Stimulated activated CD8-positive, alpha-beta memory T cell treated with anti-CD3 and anti-CD28 coated beads, Interleukin-7, amount 100 ng/mL, for 4 hours (primary cell): ENCODE measurements at places on chromosomes 1 and 21.
A peak's percentile ranks its signal among the peaks of the same experiment; 100 is the strongest.

- DNase-seq = no peak
These were observed 16.5 kb upstream of the TSPAN2 start for GRCh38 chr1:115105831-115106230.

DNA sequence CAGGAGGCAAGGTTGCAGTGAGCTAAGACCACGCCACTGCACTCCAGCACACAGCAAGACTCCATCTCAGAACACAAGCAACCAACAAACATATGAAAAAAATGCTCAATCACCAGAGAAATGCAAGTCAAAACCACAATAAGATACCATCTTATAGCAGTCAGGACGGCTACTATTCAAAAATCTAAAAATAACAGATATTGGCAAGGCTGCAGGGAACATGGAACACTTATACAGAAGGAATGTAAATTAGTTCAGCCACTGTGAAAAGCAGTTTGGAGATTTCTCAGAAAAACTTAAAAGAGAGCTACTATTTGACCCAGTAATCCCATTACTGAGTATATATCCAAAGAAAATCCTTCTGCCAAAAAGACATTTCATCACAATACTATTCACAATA is 27.6 kb upstream of the POGK start:
- no peak for DNase-seq

GRCh38 chr1:114149211-114149610 is 4.5 kb downstream of the SYT6 start:
- no peak for DNase-seq

DNA sequence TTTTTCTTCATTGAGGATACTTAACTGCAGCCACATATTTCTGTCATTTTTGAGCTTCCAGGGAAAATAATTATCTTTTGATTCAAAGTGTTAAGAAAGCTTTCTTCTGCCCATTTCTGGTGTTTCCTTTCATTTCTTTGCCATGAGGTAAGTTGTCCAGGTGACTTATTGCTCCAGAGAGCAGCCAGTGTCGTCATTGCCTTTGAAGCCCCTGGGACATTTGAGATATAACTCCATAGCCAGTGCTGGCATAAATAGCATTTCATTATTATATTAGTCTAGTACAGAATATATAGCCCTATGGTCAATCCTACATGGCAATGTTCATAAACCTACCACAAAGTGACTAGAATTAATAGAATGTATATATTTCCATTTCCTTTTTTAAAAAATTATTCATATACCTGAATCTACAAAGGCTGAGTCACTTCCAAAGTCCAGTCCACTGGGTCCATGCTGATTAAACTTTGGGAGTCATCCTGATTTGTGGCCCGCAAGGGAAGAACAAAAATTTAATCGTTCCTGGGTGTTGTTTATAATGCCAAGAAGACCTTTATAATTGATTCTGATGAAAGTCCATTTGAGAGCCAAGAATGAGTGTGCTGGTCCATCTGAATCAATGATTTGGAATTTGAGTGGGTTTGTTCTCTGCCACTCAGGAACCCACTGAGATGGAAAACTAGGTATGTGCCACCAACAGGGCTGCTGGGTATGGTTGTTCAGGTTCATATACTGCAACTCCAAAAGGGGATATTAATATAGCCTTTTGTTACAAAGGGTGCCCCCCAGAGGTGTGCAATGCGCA is 221.8 kb upstream of the PLXNA2 start:
- DNase-seq = no peak

- peak; percentile 30 for DNase-seq
These were observed 24.6 kb downstream of the DMAP1 start for GRCh38 chr1:44237721-44238457.

- DNase-seq = no peak
These were observed 54.4 kb downstream of the NID1 start for GRCh38 chr1:236010443-236010842.

DNA sequence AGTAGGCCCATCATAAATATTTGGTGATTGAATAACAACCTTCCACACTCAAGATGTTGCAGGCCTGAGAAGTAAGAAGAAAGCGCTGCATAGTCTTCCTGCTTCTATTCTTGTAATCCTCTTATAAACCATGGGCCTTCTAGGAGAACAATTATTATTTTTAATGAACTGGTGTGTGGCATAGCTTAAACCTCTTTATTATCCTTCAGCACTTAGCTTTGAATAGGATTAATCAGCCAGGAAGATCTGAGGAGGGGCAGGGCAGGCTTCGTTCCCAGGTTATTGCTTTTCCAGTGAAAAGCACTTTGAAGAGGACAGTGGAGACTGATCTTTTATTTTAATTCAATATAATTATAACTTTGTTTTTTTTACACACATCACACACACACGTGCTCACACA is 42.3 kb downstream of the KIF26B start:
- DNase-seq = no peak

GRCh38 chr1:231918239-231919015 is 291.8 kb downstream of the DISC1 start:
- peak; percentile 19 for DNase-seq

GRCh38 chr1:230292689-230293389 is 133.3 kb downstream of the PGBD5 start:
- no peak for DNase-seq

DNA sequence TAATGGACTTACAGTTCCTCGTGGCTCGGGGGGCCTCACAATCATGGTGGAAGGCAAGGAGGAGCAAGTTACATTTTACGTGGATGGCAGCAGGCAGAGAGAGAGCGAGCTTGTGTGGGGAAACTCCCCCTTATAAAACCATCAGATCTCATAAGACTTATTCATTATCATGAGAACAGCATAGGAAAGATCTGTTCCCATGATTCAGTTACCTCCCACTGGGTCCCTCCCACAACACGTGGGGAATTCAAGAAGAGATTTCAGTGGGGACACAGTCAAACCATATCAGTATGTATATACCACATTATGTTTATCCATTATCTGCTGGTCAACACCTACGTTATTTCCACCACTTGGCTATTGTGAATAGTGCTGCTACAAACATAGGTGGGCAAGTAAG is 352.3 kb upstream of the B3GALT2 start:
- peak; percentile 21 for DNase-seq

- DNase-seq = no peak
These were observed 12.2 kb downstream of the SARS1 start for GRCh38 chr1:109225711-109226445.

- no peak for DNase-seq
These were observed 124.6 kb downstream of the HLCS start for GRCh38 chr21:36841866-36842265.

GRCh38 chr21:32015461-32016139 is 142.8 kb downstream of the HUNK start:
- no peak for DNase-seq

- no peak for DNase-seq
These were observed 11.5 kb upstream of the TMEM51 start for GRCh38 chr1:15141935-15142539.

DNA sequence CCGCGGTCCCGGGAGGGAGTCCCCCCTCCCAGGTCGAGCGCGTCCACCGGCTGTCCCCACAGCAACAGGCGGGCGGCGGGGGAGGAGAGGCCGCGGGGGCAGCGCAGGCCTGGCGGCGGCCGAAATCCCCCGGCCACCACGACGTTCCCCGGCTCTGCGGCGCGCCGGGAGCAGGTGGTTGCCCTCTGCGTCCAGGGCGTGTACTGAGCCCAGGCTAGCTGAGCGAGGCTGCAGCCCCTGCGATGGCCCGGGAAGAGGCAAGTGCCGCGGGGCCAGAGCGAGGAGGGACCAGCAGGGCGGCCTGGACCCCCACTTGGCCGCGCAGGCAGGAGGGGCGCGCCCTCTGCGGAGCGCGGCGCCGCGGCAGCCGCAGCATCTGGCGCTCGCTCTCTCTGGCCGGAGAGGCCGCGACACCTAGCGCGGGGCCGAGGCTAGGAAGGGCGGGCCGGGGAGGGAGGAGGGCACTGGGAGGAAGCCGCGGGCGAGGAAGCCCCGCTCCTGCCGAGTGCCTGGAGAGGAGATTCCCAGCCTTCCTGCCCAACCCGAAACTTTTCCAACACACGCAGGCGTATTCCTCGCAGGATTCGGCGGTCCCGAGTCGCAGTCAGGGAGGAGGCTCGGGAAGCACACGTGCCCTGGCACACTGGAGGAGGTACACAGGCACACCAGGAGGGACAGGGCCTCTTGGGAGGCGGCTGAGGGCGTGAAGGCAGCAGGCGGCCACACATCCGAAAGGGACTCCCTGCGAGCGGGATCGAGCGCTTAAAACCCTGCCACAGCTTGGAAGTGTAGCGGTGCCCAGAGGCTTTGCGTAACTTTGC is 4.9 kb upstream of the PROX1 start:
- no peak for DNase-seq

DNA sequence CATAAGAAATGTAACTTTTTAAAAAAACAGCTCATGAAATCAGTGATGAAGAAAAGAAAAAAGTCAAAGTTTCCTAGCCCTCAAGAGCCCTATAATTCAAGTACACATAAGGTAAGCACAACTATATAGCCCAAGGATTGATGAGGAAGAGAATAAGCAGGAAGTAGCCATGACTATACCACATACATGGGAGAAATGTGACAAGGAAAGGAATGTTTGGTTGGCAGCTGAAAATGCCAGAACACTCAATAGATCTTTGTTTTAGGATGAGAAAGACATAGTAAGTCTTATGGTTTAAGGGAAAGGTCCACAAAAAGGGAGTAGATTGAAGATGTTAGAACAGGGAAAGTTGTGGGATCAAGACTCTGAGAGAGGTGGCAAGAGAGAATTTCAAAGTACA is 5.7 kb downstream of the DOCK7 start:
- DNase-seq = no peak

DNA sequence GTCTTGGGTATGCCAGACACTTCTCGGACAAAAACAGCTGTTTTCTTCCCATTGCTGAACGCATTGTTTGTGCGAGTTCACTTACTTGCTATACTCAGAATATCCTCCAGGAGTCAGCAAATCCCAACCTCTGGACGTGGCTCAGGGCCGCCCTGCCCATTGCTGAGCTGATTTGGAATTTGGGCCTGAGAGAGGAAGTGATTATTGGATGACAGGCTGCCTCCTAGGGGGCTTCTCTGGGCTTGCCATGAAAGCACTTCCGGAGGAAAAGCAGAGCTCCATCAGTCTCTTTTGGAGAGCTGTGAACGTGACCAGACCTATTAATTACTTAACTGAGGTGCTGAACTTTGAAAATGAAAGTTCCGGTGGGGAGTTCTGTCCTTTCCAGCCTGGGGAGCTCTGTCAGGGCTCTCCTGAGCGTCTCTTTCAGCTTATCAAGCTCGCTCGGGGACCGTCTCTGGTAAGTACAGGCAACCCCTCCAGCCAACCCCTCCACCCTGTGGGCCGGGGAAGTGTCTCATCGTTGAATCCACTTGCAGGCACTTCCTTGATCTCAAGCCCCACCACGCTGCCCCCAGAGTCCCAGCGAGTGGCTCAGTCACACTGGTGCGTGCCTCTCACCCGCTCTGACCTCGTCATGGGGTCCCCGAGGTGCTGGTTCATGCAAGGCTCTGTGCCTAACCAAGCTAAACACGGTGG is 76.9 kb downstream of the CLIC6 start:
- DNase-seq = peak; percentile 39

- no peak for DNase-seq
These were observed 169.1 kb downstream of the TRIM33 start for GRCh38 chr1:114341856-114342255.

DNA sequence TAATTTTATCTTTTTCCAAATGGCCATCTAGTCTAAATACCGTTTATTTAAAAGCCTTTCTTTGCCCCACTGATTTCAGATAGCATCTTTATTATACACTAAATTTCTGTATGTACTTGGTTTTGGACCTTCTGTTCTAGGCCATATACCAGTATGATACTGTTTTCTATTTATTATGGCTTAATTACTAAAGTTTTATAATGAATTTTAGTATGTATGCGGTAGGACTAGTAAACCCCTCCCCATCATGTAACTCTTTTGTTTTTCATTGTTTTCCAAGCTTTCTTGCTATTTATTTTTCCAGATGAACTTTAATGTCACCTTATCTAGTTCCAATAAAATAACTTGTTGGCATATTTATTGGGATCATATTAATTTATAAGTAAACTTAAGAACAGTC is 29.9 kb downstream of the KLHL20 start:
- DNase-seq = no peak

DNA sequence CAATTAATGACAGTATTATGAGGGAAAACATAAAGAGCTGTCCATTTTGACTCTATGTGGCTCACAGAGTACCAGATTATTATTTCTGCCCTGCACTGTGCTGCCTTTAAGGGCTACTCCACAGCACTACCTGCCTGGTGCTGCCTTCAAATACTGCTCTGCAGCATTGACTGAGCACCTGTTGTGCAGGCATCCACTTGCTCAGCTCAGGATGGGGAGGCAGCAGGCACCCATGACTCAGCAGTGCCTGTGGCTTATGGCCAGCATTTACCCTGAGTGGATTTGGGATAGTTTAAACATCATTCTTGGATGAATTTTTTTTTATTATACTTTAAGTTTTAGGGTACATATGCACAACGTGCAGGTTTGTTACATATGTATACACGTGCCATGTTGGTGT is 953 bp upstream of the KPRP start:
- no peak for DNase-seq

DNA sequence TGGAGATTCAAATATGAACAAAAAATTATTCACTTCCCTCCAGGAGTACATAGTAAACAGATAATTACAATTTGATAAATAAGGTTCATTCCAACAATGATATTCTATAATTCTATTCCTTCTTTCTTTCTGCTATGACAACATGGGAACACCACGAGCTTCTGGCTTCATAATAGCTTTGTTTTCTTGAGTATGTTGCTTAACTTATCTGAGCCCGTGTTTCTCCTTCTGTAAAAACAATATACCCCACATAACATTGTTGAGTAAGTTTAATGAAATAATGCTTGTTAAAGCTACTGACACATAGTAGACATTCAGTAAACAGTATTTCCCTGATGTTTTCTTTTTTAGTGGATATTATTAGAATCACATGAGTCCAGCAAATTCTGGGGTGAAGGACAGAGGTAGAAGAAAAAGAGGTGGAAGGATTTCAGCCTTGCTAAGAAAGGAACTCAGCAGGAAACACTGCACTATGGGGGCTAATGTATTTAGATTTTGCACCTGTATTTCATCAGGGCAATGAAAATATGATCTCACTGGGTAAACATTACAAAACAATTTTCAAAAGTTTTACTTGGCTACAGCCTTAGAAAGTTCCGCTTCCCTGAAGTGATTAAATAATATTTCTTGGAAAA is 430.8 kb upstream of the C1orf87 start:
- no peak for DNase-seq

DNA sequence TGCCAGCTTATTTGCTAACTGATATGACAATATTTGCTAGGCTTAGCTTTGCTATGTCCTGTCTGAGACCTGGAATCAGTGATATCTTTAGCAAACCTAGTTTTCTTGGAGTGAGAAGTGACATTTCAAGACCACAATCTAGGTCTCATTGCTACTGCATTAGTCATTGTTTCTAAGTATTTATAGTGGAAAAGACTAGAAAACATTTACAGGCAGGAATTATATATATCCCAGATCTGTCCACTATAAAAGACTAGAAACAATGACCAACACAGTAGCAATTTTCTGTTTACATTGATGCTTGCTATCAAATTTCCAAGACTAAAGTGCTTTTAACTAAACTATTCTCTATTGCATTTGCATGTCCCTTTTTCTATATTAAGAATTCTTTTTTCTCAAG is 5.0 kb upstream of the RGS18 start:
- no peak for DNase-seq

- DNase-seq = no peak
These were observed 80.3 kb downstream of the TMEM200B start for GRCh38 chr1:29043274-29043965.

GRCh38 chr1:196732526-196732925 is 42.1 kb upstream of the CFHR3 start:
- DNase-seq = no peak
